Activated naive CD4-positive, alpha-beta T cell treated with anti-CD3 and anti-CD28 coated beads for 36 hours (primary cell): ENCODE measurements at places on chromosomes 1 and 21.

DNA sequence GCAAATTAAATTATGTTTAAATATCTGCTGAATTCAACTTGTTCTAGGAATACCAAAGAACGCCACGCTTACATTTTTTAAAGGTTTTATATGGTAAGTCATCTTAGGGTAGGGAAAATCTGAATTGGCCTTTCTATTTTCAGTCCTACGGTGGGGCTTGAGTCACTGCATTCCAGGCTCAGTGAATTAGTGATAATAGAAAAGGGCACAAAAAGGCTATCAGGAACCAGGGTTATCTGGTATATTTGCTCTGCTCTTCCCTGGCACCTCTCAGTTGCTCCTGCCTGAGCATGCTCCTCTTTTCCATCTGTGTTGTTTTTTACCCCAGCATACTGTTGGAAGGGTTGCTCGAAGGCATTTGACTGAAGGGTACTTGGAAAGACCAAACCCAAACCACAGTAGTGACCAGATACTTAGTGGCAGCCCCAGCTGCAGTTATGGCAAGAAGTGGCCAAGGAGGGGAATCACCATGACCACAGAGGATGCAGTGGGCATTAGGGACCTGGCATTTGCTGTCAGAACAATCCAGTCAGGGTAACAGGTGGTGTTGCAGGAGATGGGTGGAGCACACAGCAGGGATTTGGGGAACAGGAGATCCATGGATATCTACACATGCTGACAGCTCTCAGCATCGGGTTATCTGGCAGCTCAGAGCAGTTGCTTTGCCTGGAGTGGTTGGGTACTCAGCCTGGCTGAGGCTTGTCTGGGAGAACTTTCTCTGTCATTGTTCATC, 2.3 kb downstream of the OVAAL start:
- no peak for DNase-seq

DNA sequence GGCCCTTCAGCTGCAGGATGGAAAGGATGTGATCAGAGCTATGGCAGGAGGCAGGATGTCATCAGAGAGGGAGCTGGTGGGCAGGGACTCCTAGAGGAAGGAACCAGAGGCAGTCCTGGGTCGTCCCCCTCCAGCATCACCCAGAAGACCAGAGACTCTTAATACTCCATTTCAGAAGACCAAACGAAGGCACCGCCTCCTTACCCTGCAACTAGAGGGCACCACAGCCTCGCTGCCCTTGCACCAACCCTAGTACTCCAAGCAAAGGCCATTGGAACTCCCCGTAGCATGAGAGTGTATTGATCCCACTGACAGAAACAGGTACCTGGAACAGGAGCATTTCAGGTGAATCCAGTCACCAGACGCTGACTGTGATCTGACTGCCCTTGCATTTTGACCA, 598.1 kb downstream of the NPHP4 start:
- no peak for DNase-seq

GRCh38 chr1:195733826-195734225, 874.4 kb downstream of the KCNT2 start:
- no peak for DNase-seq

DNA sequence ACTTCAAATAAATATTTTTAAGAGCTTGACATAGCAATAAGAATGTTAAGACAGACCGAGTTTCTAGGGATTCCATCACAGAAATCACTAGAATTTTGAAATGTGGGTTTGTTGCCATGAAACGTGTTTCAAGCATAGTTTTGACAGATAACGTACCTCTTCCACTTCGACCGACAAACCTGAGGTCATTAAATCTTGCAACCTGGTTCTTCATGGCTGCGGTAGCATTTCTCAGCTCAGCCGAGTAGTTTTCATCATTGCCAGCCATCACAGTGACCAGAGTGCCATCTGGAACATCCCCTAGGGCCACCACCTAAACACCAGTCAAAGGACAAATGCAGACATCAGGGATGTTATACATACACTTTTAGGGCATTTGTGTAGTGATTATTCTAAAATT, 168.7 kb downstream of the RUNX1 start:
- no peak for DNase-seq

GRCh38 chr1:43705334-43705733, 2.0 kb upstream of the ST3GAL3 start:
- DNase-seq = no peak

- peak; percentile 52 for DNase-seq
Observed at GRCh38 chr1:19762175-19762779, 37.4 kb downstream of the TMCO4 start.
